Stromal cell of bone marrow (primary cell): ENCODE measurements at places on chromosomes 1 and 21.
A peak's percentile ranks its signal among the peaks of the same experiment; 100 is the strongest.

- no peak for DNase-seq
Observed at GRCh38 chr1:38120552-38121230, 74.1 kb upstream of the POU3F1 start.

DNA sequence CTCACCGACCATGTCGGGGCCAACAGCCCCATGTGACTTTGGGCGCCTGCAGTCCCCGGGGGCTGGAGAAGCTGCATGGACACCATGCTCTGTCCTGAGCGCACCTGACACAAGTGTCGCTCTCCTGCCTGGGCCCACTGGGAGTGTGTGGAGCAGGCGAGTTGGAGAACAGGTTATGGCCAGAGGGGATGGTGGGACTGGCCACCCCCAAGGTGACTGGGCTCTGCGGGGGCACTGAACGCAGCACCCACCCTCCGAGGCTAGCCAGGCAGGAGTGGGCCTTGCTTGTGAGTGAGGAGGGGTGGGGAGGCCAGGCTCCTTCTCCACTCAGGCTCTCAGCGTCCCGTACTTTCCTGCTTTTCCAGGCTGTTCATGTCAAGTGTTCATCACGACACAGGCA is 35.6 kb downstream of the SNAP47 start:
- no peak for DNase-seq

DNA sequence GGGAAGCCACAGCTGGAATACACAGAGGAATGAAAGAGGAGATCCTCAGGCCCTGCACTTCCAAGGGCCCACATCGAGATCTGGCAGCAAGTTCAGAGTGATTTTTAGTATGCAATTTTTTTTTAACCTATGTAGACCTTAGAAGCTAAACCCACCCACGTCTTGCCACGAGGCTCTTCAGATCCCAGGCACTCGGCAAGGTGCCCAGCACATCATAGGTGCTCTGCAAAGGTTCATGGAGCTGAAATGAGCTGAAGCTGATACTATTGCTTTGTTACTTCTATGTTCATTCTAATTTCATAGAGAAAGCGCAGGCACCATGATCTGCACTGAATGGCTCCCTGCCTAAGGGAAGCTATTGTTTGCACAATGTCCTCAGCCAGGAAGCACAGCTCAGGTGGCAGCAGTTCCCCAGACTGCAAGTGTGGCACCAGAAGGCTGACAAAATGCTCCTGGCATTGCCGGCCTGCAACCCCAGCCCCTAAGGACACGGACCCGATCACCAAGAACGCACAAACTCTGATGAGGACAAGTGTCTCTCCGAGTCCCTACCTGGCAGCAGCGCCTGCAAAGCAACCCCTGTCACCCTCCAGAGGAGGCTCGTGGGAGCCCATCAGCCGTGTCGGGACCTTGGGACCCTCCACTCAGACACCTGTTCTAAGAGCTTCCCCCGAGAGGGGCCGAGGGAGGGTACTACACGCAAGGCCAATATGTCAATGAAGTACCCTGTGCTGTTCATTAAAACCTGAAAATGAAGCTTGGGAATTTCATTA is 264.2 kb downstream of the NPHP4 start:
- DNase-seq, result no peak

DNA sequence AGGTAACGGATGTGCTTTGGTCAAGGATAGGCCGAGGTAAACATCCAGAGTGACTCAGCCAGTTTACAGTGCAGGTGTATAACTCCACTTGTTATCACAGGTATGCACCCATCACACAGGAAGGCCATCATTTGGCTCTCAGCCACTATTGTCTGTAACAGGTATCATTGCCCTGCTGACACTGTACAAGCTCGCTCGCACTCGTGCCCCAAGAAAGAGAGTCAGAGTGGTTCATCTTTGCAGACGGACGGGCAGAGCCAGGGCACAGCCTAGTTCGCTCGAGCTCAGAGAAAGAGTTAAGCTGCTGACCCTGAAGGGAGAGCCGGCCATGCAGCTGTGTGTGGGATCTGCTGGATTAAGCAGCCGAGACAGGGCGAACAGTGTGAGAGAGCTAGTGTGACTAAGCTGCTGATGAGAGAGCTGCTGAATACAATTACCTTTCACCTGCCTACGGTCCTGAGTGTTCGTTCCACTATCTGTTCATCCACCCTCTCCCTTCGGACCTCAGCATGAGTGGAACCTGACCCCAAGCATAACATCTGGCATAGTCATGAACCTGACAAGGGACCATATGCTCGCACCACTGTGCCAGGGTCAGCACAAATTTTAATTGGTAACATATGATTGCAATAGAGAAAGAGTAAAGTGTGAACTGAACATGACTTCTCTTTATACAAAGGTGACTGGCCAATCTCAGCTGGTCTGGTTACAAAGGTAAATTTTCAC is 27.0 kb upstream of the LYPD8 start:
- DNase-seq, result no peak

DNA sequence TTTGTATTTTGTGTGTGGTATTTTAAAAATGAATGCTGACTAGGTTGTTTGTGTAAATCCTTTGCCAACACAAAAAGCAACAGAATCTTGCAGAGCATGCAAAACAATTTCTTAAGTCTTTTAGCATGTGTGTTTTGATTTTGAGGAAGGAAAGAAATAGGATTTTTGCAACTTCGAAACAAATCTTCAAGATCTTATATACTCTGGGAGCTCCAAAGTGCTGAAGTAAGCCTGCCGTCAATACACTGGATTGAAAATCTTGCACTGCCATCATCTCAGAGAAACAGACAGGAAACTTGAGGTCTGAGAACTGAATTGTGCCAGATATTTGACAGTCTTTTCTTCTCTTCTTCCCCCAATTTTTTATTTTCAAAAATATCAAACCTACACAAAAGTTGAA is 29.3 kb upstream of the DISP1 start:
- DNase-seq, result no peak

GRCh38 chr1:226428348-226428747 is 20.5 kb upstream of the PARP1 start:
- no peak for DNase-seq

DNA sequence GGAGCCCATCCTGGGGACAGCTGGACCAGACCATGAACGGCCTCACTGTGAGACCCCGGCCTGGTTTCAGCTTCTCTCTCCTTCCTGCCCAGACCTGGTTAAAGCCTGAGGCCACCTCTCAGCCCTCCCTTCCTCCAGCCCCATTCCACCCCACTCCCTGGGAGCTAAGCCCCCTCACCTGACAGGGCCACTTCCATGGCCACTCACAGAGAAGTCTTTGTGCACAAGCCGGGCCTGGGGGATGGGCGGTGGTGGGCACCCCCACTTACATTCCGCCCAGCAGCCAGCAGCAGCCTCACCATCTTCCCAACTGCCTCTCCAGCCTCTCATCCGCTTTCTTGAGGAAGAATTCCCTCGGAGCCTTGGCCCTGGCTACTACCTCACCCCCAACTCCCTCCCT is 40.4 kb downstream of the RHBG start:
- no peak for DNase-seq

GRCh38 chr21:26432410-26432809 is 140.7 kb downstream of the CYYR1 start:
- DNase-seq, result no peak

DNA sequence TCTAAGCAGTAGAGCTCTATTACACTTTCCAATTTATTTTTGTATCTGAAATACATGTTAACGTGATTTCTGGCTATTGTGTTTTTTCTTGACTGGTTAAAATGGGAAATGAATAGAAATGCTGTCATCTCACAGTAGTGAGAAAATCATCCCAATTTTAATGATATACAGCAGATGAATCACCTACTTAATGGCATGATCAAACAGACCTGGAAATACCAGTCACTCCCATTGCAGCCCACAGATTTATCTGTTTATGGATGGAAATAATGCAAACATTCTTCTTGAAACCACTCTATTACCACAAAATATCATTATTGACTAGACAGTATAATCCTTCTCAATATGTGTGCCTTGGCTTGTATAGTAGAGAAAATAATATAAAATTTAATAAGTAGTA is 497.8 kb upstream of the ADAMTS5 start:
- DNase-seq, result no peak

GRCh38 chr1:30100524-30100862 is 622.9 kb downstream of the MATN1 start:
- DNase-seq, result no peak

- no peak for DNase-seq
Observed at GRCh38 chr21:35139382-35139715, 90.2 kb upstream of the RUNX1 start.

DNA sequence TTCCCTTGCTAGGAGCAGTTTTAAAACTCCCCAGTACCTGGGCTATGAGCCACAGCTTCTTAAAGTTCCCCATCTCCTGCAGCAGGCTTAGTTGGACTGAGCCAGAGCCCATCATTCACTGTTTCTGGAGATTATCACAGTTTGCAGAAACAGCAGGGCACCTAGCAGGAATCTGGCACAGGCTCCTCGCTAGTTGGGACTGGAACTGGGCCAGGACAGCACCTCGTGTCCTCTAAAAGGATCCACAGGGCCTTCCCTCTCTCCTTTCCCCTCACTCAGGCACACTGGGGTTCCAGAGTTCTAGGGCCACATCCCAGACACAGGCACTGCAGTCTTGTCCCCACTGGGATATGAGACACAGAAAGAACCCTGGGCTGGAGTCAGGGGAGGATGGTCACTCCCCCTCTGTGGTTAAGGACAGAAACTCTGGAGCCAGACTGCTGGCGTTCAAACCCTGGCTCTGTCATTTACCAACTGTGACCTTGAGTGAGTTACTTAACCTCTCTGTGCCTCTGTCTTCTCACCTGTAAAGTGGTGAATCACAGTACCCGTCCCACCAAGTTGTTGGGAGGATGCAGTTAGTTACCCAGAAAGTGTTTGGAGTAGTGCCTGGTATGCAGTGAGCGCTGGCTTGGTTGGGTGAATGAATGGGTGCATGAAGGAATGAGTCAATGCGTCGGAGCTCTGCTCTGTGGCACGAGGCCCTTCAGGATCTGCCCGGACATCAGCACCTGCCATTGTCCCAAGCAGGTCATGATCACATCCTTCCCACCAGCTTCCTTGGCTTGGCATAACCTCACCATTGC is 18.8 kb upstream of the ECE1 start:
- no peak for DNase-seq

DNA sequence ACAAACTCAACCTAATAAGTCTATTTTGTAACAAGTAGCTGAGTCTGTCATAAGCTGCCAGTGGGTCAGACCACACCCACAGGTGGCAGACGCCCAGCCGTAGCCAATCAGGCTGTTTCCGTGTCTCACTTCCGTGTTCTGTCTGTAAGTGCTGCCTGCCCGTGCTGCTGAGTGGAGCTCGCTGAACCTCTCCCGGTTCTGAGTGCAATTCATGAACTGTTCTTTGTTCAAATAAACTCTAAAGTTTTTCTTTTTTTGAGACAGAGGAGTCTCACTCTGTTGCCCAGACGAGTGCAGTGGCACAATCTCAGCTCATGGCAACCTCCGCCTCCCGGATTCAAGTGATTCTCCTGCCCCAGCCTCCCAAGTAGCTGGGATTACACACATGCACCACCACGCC is 25.1 kb downstream of the POFUT2 start:
- DNase-seq, result no peak

DNA sequence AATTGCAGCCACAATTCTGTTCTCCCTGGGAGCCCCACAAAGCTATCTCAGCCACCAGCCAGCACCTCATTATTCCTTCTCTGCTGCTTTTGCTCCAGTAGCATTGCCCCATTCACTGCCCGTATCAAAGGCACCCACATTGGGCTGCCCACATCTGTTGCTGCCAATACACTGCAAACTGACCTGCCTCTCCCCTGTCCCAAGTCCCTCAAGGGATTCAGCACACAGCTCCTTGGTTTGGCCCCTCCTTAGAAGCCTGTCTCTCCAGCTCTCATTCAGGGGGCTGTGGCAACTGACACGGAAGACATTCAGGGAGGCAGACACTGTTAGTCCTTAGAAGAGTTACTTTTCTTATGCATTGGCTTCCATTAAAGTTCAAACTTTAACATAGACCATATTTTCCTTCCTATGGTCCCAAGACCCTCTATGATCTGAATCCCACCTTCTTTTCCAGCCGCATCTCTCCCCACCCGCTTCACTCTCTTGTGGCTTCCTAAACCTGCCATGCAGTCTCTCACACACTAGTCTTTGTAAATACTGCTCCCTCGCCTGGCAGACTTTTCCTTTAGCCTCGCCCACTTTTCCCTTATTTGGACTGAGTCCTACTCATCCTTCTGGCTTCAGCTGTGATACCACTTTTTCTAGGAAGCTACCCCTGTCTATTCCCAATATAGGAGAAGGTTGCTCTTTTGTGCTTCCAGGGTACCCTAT is 19.3 kb upstream of the KLHDC8A start:
- no peak for DNase-seq

GRCh38 chr1:201753492-201753891 is 75.5 kb upstream of the IPO9 start:
- no peak for DNase-seq

DNA sequence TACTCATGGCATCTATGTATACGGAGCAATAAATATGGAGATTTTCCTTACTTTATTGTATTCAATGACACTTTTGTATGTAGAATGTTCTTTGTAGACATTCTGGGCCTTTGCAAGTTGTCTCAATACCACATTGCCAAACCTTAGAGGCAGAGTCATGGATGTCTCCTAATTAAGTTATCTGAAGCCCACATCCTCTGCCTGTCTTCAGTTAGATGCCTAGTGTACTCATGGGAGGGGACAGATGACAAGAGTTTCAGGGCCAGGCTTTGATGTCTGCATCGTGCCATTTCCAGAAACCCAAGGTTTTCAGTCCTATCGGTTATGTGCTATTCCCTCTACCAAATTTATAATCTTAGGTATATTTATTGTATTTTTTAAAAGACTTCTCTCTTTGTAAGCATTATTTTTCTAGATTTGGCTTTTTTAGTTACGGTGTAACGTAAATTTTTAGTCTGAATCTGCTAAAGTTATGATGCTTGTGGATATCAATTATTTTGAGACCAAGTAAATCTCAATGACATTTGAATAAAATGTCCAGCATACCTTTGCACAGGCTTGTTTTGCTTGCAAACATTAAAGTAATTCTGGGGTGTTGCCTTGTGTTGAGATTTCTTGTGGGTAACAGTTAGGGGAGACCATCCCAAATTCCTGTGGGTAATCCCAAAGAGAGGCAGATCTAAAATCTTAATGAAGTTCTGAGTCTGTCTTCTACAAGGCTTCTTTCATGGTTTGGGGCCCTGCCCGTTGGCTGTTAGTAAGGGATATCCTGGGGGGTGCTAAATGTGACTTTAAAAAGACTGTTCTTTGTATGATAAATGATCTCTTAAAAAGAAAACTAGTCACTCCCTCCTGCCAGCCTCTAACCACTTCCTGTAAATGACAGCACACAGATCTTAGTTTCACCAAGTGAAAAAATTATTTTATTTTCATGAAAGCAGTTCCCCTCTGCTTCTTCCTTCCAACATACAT is 8.0 kb upstream of the MACF1 start:
- peak; percentile 36 for DNase-seq
